ENCODE measurements at places on chromosomes 3 and 15.

DNA sequence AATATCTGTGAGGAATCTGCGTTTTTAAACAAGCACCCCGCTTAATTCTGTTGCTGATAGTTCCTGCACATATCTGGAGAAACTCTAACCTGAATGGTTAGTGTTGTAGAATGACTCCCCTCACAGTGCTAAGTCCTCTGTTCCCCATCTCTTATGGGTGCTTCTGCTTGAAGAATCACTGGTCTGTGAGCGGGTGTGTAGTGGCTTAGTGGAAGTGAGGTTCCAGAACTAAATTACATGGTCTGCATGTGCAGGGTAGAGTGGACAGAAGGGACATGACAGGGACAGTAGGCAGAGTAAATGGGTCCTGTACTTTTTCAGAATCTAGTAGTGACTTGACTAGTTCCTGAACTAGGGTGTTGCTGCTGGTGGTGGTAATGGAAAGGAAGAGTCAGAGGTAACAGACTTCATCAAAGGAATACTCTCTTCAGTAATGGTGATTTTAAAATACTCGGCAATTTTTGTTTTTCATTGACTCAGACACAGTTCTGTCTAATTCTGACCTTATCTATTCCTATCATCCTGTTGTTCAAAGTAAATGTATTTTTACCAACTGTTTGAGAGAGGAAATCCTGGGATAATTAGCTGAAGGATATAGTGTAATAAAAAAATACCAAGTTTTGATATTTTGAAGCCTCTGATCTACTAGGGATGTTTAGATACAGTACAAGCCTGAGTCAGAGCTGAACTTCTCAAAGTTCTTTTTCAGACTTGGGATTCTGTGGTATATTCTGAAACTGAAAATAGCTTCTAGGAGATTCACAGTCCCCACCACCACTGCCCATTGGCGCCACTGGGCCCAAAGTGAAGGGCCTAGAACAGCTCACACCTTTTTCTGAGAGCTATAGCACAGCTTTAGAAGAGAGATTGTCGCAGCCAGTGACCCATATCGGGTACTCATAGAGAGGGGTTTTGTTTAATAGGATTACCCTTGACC is 55.5 kb downstream of the FNDC3B start:
- no peak for DNase-seq

- DNase-seq: no peak
These were observed 31.6 kb downstream of the SHOX2 start for GRCh38 chr3:158074591-158074990.

- DNase-seq: no peak
These were observed 2.8 kb downstream of the NFKBIZ start for GRCh38 chr3:101851850-101852714.

DNA sequence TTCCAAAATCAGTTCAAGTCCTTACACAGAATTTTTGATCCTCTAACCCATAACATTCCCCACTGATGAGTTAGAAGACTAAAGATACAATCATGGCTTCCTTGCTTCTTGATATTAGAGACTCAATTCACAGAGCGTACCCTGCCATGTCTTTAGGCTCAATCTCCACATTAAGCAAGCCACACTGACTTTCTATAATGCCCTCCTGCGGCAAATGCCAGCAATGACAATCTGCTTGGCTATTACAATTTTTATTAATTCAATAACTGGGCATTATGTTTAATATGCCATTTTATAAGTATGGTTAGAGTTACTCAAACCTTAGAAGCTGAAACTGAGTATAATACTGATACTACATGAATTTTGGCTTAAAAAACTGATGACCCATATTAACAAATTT is 479.7 kb upstream of the NR2F2 start:
- DNase-seq: no peak

DNA sequence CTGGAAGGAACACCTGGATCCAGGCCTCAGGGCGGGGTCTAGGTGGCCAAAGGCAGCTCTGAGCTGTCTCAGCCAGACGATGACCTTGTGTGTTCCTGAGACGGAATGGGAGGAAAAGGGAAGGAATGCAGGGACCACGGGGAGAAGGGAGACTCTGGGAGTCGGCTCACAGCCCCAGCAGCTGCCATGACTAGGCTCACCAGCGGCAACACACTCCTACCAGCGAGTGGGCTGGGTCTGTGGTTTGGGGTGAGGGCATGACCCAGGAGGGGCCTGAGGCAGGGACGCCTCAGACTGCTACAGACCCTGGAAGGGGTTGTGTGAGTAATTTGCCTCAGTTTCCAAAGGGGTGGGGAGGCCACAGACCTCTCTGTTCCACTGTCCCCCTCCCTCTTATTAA is 19.8 kb downstream of the IQSEC1 start:
- no peak for DNase-seq

DNA sequence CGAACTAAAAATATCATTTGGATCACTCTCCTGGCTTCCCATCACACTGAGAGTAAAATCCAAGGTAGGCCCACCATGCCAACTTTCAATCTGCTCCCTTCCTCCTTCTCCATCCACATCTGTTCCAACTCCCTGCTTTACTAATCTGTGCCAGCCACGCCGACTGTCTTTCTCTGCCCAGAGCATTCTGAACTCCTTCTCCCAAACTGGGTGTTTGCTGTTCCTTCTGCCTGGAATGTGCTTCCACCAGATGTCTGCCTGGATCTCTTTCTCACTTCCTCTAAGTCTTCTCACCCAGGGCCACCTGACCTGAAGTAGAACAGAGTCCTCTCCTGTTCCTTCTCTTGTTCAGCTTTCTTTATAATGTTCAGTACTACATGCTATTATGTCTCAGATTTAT is 5.6 kb upstream of the ARL8B start:
- no peak for DNase-seq

DNA sequence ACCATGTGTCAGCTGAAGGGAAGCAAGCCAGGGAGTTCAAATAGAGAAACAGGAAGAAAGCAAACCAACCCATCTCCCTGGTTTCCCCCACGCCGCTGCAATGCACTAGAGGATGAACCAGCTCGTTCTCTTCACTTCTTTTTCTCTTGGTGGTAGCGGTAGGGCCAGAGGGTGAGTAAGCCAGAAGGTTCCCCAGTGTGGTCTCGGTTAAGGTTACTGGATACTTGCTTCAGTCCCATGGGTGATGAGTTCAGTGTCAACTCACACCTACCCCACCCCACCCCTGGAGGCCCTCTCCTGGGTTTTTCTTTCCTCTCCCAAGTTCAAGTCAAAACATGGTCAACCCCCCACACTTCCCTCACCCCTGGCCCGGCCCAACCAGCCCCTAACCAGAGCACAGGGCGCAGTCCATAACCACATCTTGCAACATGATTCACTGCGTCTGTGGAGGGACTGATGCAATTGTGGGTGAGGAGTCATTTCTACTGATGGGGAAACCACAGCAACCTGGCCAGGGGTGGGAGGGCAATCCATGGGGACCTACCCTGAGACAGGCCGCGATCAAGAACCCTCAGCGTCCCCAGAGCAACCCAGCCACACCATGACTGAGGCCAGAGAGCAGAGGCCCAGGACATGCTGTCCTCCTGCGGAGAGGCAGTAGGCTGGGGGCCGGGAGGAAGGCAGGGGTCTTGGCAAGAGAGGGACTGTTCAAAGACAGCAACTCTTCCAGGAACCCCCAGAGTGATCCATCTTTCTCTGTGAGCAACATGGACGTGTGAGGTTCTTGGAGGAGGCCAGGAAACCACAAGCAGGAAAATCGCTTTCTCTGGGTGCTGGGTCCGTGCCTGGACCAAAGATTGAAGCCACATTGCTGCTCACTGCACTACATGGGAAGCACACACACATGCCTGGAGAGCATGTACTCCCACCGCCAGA is 276.6 kb downstream of the UACA start:
- no peak for DNase-seq

DNA sequence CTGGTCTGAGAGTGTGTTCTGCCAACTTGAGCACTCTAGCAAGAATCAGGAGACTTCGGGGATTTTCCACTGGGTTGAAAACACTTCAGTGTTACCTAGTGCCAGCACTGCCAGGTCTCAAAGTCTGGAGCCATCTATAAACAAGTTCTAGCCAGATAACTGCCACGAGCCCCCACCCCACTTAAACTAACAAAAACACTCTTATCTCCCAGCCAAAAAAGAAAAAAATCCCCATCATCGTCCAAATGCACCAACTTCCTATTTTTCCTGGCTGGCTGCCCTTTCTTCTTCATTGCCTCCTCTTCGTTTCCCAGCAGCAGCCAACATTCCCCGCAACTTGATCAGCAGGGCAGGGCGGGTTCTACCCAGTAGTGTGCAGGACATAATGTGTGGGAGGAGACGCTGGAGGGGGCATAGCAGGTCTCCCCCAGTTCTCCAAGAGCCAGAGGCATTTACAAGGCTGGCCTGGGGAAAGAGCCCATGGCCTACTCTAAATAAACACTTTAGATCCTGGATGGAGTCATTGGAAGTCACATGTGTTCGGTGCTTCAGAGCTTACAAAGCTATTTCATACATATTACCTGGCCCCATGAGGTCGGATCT is 29.5 kb downstream of the C2CD4B start:
- no peak for DNase-seq

- DNase-seq: no peak
These were observed 3.7 kb upstream of the PRKAR2A start for GRCh38 chr3:48851407-48851806.

DNA sequence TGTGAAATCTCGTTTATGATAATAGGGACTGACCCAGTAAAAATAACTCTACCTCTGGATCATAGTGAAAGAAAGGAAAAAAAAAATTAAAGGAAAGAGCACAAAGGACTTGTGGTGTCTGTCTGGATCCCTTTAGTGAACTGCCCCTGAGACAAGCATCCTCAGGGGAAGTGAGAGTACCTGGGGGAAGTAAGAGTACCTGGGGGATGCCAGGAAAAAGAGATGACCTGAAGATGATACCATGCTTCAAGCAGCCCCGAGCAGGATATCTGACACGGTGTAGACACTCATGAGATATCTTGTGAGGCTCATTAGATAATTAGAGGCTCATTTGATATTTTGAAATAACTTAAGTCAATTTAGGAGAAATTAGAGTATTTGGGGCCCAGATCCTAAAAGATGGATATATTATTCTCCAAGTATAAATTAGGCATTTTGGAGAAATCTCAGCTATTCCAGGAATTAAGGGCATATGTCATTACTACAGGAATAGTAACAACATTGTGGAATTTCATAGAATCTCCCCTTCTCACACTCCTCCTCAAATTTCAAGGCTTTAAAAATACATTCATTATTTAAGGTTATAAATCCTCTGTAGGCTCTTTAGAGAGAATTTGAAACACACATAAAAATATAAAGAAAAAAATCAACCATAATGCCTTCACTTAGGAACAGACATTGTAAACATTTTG is 36.3 kb upstream of the PSMD6 start:
- DNase-seq: no peak

DNA sequence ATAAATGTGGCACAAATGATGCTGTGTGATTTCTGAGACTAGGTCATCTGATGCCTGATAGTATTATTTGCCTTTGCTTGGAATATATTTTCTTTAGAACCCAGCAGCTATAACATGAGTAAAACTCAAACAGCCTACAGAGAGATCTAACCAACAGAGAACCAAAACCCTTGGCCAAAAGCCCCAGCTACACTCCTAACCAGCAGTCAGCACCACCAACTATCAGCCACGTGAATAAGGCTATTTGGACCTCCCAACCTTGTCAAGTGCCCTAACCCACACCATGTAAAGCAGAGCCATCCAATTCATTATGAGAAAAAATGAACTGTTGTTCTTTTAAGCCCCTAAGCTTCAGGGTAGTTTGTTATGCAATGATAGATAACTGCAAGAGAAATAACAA is 114.6 kb upstream of the MELTF start:
- no peak for DNase-seq

DNA sequence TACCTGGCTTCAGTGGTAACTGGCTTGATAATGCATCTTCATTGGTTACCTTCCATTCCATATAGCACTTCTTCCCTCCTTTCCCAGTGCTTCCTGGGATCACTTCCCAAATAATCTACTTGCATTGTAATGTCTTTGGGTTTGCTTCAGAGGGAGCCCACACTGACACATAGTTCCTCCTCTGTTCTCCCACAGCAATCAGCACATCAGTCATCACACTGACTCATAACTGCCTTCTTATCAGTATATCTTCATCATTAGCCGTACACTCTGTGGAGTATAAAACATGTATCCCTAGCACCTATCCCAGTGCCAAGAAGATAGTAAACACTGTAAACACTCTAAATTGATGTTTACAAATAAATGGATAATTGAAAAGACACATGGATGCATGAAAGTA is 91.4 kb upstream of the SCN10A start:
- DNase-seq: no peak

DNA sequence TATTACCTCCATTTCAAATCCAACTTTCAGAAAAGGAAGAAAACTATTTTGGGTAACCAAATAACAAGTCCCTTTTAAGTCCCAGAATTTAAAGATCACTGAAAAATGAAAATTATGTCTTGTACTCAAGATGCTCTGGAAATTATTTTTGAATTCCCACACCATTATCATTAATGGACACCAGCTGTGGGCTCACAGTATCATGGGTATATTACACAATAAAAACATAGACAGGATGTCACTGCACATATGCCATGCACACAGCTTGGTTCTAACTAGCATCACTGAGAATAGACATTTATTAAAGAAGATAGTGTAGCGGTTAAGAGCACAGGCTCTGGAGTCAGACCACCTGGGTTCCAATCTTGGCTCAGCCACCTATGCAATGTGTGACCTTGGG is 130.4 kb downstream of the FRMD5 start:
- DNase-seq: no peak

GRCh38 chr15:101168898-101169494 is 82.9 kb downstream of the CHSY1 start:
- no peak for DNase-seq

DNA sequence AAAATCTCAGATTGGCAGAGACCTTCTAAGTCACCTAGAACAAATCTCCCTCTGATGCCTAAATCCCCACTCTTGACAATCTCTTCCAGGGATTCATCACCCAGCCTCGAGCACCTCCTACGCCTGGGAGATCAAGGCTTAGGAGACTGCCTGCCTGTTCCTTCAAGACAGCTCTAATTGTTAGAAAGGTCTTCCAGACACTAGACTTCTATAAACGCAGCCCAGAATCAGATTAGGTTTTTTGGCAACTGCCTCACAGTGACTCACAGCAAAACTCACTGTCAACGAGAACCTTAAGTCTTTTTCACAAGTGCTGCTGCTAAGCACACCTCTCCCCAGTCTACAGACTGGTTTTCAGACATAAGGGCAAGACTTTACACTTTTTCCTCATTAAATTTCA is 23.1 kb downstream of the SRGAP3 start:
- DNase-seq: no peak

- no peak for DNase-seq
These were observed 27.4 kb upstream of the ARL14 start for GRCh38 chr3:160649596-160649995.

GRCh38 chr3:17945018-17945798 is 202.8 kb upstream of the TBC1D5 start:
- no peak for DNase-seq

GRCh38 chr3:155412904-155413303 is 119.4 kb upstream of the STRIT1 start:
- no peak for DNase-seq

Measured in kidney capillary endothelial cell (primary cell).